ENCODE measurements at places on chromosomes 12 and 14. TPM values are rescaled to one million over a fixed set of nuclear protein-coding genes. Genes with fewer than 3 reads are reported as not detected.

AICDA gene
- not detected for total RNA-seq

MYO1A gene
- total RNA-seq, result 0.26 TPM

OLR1 gene
- total RNA-seq, result 1.2 TPM

KCNH3 gene
- total RNA-seq, result 0.17 TPM

LRRC9 gene
- not detected for total RNA-seq

Data from fibroblast of lung (primary cell).